ENCODE measurements at places on chromosomes 5 and 9. TPM values are rescaled to one million over a fixed set of nuclear protein-coding genes. Genes with fewer than 3 reads are reported as not detected.

C5orf52 gene
- not detected for total RNA-seq

PCDHB15 gene
- 0.59 TPM for total RNA-seq

SPINK4 gene
- total RNA-seq = not detected

SPACA9 gene
- total RNA-seq = 0.67 TPM

GALNT12 gene
- 0.25 TPM for total RNA-seq

HMGXB3 gene
- total RNA-seq = 22.9 TPM

C5orf15 gene
- 27.1 TPM for total RNA-seq
